ENCODE measurements at places on chromosomes 6 and 20.

DNA sequence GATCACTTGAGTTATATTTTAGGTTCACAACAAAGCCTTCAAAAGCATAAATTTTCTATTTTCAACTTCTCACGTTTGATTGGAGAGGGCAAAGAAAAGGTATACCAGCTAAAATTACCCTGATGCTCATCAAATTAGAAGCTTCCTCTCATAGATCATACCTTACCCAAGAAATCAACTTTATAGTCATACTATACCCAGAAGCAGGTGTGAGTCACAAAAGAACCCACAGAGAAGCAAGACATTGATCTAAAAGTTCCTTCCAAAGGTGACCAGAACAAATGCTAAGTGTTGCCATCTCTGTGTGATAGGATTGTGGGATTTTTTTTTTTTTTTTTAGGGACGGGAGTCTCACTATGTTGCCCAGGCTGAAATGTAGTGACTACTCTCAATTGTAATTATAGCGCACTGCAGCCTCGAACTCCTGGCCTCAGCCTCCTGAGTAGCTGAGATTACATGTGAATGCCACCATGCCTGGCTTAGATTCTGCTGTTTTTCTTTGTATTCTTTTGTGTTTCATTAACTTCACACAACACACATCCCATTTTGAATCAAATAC is 3.3 kb downstream of the EIF2S2 start:
- no peak for DNase-seq

DNA sequence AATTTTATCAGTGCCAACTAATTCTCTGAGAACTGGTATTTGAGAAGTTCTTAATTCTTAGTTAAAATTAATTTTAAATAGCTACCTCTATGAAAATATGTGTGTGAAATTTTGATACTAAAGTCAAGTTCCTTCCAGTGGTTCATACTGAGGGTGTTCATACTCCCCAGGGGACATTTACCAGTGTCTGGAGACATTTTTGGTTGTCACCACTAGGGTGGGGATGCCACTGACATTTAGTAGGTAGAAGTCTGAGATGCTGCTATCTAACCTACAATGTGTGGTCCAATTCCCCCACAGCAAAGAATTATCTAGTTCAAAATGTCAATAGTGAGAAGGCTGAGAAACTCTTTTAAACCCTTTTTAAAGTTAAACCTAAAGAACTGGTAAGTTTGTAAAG is 463.8 kb downstream of the ADGRB3 start:
- no peak for DNase-seq

- no peak for DNase-seq
Measured at GRCh38 chr20:5845681-5846615, 95.7 kb downstream of the SHLD1 start.

DNA sequence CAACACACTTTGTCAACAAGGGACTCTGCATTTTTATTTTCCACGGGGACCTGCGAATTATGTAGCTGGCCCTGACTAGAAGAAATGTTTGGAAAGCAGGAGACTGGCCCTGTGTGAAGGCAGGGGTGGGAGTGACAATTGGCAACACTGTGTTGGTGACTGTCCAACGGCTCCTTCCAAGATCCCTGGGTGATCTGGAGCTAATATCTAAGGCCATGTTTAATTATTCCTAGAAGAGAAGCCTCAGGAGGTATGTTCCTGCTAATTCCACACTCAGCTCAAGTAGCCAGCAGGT is 13.7 kb downstream of the SLC22A23 start:
- no peak for DNase-seq

DNA sequence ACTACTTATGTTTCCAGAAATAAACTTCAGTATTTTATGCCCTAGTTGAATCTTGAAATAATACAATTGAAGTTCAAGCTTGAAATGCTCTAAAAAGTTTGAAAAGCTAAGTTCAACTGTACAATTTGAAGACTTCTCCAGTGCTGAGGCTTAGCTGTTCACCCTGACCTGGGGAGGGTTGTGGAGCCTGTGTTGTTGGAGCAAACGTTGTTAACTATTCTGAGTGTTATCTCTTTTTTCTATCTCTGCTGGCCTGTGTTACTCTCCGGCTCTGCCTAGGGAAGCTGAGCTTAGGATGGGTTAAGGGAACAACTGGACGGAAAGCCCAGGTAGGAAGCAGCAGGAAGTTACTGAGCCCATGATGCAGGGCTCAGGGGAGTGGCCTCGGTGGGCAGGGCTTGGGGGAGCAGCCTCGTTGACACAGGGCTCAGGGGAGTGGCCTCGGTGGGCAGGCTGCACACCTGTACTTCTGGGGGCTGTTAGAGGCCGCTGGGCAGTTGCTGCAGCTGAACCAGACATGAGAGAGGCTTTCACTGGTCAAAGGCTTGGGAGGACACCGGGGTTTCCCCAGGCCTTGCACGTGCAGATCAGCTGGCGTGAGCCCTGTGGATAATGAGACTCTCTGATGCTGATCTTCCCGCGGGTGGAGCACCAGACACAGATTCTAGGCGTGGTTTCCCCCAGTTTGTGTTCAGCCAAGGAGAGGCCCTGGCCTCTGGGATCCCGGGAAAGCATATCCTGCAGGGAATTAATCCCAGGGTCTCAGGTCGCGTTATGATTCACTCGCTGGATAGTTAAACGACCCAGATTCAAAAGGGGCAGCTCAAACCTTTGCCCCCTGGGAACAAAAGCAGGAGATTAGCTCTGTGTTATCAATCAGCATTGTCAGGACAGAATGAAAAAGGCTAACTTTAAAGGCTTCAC is 58.9 kb downstream of the ERMARD start:
- no peak for DNase-seq

DNA sequence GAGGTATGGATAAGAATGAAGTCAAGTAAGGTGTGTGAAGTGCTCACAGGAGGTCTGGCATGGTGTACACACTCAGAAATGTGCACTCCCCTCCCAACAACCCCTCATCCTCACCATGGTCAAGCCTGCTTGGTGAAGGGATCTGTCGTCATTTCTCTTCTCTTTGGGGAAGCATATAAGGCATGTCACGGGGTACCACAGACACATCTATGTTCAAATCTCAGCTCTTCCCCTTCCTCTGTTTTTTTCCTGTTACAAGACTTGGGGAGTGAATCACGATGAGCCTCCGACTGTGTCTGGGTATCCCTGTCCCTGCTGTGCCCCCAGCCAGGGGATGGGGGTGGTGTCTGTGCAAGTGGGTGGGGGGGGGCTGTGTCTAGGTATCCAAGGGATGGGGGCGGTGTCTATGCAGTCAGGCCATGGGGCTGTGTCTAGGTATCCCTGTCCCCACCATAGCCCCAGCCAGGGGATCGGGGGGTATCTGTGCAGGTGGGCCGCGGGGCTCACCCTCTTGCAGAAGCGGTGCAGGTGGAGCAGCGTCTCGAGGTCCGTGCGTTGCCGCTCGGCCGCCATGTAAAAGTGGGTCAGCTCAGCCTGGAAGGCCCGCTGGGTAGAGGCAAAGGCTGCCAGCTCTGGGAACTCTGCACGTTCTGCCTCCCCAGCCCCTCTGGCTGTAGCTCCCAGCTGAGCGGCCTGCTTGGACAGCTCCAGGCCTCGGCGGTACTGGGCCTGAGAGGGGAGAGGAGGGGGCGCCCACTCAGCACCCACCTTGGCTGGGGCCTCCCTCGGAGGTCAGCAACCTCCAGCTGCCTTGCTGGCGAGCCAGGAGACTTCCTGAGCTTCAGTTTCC is 43.6 kb downstream of the KIAA1755 start:
- DNase-seq: no peak

DNA sequence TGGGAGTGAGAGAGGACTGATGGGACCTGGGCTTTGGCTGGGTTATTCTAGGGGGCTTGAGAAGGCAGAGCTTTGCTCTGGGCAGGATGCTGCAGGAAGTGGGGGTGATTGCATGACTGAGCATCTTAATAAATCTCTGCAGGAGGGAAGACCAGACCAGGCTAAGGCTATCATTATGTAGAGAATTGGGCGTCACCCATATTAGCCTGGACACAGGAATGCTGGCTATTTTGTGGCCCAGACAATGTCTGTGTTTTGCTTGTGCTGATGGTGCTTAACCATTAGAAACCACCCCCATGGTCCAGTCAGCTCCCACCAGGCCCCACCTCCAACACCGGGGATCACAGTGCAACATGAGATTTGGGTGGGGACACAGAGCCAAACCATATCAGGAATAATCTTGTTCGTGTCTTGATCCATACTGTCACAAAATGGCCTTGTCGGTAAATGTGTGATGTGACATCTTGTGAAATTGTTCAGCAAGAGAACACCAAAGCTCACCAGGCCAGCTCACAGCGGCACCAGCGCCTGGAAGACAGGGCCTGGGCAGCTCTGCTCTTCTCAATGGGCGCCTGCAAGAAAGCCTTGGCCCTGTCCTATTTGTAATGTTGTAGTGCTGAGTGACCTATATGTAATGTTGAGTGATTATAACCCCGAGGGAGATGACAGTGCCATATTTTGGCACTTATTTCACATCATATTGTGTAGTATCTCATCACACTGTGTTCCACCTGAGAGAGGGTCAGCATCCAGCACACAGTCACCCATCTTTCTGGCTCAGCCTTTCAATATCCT is 211.8 kb downstream of the QKI start:
- no peak for DNase-seq

DNA sequence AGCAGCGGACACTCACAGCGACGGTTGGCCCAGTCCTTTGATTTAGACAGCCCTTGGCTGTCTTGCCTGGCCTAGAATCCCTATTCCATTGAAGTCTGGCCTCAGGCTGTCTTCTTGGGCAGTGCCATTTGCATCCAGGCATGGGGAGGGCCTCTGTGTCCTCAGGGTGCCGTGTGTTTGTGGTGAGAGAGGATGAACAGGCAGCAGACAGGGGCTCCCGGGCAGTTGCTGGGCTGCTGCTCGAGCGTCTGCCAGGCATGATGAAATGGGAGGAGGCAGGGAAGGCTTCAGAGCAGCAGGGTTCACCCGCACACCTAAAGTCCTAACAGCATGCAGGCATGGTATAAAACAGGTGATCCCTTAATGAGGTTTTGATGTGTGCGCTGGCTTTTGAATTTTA is 126.9 kb downstream of the SOBP start:
- DNase-seq: no peak

- DNase-seq: peak; percentile 24
Measured at GRCh38 chr6:73299151-73299971, 36.4 kb upstream of the KHDC1 start.

DNA sequence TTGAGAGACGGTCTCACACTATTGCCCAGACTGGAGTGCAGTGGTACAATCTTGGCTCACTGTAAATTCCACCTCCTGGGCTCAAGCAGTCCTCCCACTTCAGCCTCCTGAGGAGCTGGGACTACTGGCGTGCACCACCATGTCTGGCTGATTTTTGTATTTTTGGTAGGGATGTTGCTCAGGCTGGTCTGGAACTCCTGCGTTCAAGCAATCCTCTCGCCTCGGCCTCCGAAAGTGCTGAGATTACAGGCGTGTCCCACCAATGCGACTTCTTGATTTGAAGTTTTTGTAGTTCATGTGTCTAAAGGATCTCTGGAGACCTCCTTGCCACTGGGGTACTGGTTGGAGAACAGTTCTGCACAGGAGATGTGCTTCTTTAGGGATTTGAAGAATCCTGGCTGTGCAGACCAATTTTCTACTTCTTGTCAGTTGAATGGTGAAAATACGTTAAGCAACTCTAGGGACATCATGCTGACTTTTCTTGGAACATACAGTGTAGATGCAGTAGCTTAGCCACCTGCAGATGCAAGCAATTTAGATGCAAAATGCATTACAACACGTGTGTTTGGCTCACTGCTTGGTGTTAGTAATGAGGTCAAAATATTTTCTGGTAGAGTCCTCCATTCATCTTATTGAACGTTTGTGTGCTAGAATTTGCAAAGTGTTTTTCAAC is 28.2 kb downstream of the SYTL3 start:
- DNase-seq: no peak

DNA sequence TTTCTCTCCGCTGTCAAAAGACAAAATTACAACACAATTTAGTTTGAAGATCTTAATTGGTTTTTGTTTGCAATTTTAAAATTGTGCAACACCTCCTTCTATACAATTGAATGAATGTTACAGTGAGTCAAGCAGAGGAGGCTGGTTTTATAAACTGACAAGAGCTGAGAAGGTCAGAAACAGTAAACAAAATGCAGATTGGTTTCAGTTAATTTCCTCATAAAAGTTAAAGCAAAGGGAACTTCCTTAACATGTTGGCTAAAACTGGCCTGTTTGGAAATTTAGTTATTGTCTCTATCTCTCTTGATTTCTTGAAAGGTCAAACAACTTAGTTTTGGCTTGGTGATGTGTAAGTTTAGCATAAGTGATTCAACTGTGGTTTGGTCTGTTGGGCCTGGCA is 22.2 kb downstream of the KHDC1L start:
- no peak for DNase-seq

- DNase-seq: no peak
Measured at GRCh38 chr6:20575125-20575524, 40.9 kb downstream of the CDKAL1 start.

GRCh38 chr6:3324262-3324942 is 65.7 kb downstream of the PSMG4 start:
- DNase-seq: peak; percentile 47

GRCh38 chr6:133501675-133502270 is 260.6 kb downstream of the EYA4 start:
- no peak for DNase-seq

DNA sequence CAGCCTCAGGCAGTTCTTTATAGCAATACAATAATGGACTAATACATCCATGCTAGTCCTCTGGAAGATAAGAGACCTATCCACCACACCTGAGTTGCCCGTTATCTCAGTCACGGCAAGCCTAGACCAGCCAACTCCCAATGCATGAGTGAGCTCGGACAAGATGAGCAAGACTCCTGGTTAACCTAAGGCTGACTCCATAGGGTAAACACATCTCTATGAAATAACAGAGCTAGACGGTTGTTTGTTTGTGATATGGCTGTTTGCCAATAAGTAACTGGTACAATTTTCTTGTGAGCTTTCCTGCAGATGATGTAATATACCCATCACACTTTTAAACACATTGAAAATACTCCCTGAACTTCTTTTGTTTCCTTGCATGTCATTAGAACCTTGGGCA is 70.6 kb upstream of the PHACTR1 start:
- DNase-seq: no peak

GRCh38 chr6:4774715-4775493 is 1.3 kb upstream of the CDYL start:
- no peak for DNase-seq

- no peak for DNase-seq
Measured at GRCh38 chr6:141218583-141218982, 914.1 kb upstream of the GJE1 start.

- DNase-seq: no peak
Measured at GRCh38 chr6:84062519-84063154, 29.1 kb downstream of the MRAP2 start.

DNA sequence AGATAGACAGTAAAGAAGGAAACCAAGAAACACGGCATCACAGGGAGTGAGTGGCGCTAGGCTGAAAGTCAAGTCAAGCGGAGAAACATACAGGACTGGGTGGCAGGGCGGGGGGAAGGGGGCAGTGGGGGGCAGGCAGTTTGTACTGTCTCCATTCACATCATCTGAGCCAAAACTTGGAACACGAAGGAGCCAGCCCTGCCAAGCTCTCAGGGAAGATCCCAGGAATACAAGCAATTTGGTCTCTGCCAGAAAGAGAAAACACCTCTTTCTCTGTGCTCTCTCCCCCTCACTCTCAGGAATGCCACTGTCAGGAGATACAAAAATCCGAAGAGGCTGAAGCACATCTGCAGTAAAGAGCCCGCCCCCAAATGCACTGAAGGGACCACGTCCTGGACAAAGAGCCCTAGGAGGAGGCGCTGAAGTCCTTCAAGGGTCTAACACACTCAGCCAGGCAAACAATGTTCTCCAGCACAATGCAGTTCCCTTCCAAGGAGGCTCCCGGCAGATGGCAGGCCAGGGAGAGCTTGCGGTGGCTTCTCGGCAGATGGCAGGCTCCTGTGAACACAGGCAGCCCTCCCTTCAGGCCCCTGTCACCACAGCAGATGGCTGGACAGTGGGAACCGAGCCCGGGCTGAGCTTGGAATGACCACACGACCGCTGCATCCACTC is 90.0 kb downstream of the ATP9A start:
- DNase-seq: peak; percentile 57

Data from C1 segment of cervical spinal cord (tissue), 14 donors.